ENCODE measurements at places on chromosomes 7 and 10.

- no peak for DNase-seq
Measured at GRCh38 chr10:78619896-78620295, 448.9 kb upstream of the ZMIZ1 start.

- no peak for DNase-seq
Measured at GRCh38 chr10:96263669-96264068, 7.7 kb downstream of the BLNK start.

DNA sequence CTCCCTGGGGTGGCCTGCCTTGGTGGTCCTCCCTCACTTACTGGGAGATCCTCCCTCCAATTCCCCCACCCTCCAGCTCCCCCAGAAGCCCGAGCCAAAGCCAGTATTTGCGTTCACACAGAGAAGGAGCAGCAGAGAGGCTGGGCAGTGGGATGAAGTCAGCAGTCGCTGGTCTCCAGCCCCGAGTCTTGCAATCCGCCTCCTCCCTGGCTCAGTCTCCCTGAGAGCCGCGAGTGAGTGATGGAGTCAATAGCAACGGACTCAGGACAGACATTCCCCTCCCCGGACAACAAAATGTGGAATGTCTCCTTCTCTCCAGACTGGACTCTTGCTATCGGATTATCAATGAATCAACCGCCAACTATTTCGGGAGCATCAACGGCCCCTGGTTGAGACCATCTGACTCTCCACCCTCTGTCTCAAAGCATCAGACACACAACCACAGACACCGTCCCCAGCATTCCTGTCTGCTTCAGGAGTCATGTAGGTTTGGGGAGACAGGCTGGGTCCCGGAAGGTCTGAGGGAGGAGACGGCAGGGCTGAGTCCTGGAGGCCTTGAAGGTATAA is 178.4 kb downstream of the SH3PXD2A start:
- no peak for DNase-seq

DNA sequence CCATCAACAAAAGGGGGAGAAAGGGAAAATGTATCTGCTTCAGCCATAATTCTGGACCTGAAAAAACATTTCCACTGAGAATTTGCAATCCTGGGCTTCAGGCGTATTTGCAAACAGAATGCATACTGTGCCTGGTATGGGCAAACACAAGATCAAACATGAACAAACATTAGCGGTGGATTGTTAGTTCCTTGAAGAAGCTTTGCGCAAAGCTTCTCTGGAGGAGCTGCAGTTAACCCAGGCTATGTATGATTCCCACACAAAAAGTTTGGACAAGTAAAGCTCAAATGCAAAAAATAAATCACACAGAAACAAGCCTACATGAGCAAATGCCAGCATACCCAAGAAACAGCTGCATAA is 20.4 kb upstream of the HILPDA start:
- DNase-seq, result no peak

GRCh38 chr7:104231054-104232046 is 23.5 kb upstream of the ORC5 start:
- DNase-seq, result peak; percentile 13

- no peak for DNase-seq
Measured at GRCh38 chr7:116340201-116340847, 130.0 kb downstream of the TES start.

GRCh38 chr7:38242814-38243213 is 30.6 kb downstream of the TARP start:
- no peak for DNase-seq

DNA sequence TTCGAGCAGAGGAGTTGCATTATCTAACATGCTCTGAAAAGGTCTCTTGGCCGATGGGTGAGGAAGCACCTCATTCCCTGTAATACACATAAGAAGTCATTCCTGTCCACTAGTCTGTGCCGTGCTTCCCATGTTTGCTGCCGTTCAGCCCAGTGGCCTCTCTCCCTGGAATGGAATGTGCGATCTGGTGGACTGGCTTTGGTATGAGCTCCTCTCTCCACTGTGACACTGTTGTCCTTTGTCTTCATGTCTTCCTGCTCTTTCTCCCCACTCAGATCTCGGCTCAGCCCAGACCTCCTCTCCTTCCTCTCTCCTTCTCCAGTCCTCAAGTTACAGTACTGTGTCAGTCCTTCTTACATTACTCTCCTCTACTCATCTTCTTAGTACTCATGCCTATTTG is 192.8 kb upstream of the KLF6 start:
- DNase-seq, result no peak

GRCh38 chr10:23780331-23780730 is 341.5 kb downstream of the OTUD1 start:
- no peak for DNase-seq

GRCh38 chr7:83130623-83131545 is 31.8 kb downstream of the PCLO start:
- DNase-seq, result no peak

DNA sequence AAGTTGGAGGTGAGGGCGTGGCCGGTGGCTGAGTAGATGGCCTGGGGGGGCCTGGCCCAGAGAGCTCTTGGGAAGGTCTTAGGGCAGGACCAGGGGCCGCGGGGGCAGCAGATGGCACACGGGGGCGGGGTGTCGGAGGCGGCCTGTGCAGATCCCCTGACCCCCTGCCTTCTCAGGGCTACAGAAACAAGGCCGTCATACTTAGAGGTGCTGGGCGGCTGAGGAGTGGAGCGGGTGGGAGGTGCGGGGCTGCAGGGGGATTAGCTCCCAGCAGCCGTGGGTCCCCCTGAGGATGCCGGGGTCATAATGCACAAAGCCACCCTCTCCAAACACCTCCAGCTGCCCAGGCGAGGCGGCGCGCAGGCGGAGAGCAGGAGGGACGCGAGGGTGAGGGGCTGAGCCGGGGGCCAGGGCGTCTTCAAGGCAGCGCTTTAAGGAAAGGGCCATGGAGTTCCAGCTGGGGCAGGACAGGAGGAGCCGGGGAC is 40.4 kb upstream of the ZNF32 start:
- DNase-seq, result no peak

DNA sequence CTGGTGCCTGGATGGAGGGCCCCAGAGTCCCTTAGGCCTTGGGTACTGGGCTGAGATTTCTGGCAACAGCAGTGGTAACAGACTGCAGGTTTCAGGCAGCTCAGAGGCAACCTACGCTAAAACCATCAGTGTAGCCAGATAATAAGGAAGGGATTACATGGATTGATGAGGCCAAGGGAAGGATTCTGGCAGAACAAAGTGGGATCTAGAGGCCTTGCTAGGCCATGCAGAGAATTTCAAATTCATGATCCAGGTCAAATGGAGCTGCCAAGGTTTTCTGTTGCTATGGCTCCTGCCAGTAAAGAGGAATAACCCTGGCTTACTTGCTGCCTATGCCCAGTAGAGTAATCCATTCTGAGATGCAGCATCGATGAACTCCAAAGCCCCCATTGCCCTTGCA is 445.7 kb downstream of the ADRA2A start:
- DNase-seq, result no peak

- no peak for DNase-seq
Measured at GRCh38 chr7:92657391-92657790, 67.2 kb upstream of the FAM133B start.

- DNase-seq, result no peak
Measured at GRCh38 chr10:8039321-8039881, 15.1 kb upstream of the GATA3 start.

DNA sequence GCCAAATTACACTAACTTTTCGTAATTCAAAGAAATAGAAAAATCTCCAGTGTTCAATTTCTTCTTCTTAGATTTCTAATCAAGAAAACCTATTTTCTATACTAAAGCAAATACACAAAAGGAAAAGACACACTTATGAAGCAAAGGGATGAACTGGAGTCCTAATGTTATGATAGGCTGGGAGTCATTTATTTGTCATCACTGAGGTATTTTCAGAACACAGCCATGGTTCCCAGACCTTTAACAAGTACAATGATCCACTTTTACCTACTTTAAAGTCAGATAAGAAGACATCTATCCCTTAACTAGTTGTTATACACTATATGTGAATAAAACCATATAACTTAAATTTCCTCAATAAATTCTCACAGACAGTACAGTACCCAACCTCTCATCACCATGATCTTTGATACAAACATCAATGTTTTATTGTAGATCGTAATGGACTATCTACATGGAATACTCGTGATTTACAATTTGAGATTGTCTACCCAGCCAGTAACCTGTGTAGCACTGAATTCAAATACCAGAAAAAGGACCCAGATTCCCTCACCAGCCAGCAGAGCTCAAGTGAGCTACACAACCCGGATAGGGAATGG is 12.5 kb downstream of the ASNS start:
- no peak for DNase-seq

DNA sequence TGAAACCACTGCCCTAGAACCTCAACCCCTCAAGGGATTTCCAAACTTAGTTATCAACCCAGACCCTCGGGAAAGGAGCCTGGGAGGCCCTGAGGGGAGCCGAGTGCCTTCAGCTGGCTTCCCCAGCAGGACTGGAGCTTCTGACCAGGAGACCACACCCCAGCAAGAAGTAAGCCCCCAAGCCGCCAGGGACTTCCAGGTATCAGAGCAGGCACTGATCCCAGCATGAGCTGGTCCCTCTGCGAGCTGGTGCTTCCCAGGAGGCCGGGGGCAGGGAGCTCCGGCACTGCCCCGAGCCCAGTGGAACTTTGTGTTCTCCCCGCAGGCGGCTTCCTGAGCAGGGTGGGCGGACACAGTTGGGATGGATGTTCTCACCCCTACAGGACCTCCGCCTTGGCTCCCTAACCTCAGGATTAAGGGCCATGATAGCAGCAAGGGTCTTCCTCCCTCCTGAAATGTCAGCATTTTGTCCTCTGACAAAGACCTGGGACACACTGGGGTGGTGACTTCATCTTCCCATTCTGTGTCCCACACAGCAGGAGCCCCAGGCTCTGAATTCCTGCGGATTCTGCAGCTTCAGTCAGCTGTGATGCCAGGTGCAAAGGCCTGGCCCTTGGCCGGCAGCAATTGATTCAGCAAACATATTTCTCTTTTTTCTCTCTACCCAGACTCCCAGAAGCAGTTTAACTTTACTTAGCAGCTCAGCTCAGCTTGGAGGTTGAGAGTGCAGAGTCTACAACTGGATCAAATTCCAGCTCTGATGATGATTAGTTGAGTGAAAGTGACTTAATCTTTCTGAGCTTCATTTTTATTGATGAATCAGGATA is 11.6 kb downstream of the ATP6V0E2 start:
- DNase-seq, result no peak

DNA sequence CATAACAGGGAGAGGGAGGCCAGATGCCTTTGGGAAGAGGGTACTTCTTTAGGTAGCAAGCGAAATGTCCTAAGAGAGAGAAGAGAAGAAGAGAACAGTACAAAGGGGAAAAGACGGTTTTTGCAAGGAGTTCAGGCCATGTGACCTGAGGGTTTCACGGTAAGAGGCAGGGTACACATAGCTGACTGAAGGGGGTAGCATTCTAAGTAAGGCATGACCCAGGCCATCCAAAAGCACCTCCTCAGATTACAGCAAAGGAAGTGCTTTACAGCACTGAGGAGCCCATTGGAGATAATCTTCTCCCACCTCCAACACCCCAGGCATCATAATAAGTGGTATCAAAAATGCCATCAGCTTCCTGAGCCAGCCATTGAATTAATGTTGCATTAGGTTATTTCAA is 258.2 kb upstream of the NPY start:
- DNase-seq, result no peak

DNA sequence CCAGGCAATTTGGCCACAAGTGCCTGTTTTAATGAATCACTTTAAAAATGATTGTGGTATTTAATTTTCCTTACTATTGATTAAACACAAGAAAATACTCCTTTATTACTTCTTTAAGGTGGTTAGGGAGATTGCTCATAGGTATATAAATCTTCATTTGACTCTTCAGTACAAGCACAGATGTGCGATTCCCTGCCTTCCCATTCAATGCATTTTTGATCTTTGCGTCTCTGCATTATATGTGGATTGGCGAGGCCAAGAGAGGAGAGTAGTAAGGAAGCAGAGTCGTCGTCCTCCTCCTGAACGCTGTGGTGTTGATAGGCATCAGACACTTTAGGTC is 683.7 kb downstream of the LRMDA start:
- no peak for DNase-seq

- DNase-seq, result no peak
Measured at GRCh38 chr10:72407471-72407870, 52.8 kb upstream of the DNAJB12 start.

- DNase-seq, result no peak
Measured at GRCh38 chr10:32327364-32327691, 19.6 kb downstream of the EPC1 start.

DNA sequence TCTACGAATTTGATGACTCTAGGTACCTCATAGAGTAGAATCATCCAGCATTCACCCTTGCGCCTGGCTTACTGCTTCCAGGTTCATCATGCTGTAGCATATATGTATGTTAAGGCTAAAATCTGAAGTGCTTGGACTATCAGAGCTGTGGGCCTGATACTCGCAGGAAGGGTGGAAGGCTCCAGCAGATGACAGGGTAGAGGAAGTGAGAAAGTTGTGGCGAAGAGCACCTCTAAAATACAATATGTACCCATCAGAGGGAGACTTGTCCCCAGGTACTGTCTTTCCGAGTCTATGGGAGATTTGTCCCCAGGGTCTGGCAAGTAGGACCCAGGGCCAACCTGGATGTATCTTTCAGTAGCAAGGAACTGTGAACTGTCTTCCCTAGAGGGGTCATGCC is 48.1 kb upstream of the PLEKHA1 start:
- DNase-seq, result no peak

- no peak for DNase-seq
Measured at GRCh38 chr7:78794101-78794500, 659.4 kb downstream of the MAGI2 start.
